ENCODE measurements at places on chromosomes 3 and 15.

DNA sequence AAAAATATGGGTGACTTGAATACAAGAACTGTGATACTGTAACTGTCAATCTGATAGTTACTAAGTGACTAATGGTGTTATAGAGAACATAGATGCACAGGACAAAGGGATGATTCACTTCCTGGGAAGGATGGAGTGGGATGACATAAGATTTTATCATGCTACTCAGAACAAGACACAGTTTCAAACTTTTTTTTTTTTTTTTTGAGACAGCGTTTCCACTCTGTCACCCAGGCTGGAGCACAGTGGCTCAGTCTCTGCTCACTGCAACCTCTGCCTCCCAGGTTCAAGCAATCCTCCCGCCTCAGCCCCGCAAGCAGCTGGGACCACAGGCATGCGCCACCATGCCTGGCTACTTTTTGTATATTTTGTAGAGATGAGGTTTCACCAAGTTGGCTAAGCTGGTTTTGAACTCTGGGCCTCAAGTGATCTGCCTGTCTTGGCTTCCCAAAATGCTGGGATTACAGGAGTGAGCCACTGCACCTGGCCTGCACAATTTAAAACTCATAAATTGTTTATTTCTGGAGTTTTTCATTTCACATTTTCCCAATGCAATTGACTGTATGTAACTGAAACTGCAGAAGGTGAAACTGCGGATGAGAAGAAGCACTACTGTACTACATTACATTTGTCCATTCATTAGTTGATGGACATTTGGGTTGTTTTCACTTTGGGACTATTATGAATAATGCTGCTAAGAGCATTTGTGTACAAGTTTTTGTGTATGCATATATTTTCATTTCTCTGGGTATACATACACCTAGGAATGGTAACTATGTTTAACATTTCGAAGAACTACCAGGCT, 40.6 kb downstream of the ADIPOQ start:
- DNase-seq = peak; percentile 80

DNA sequence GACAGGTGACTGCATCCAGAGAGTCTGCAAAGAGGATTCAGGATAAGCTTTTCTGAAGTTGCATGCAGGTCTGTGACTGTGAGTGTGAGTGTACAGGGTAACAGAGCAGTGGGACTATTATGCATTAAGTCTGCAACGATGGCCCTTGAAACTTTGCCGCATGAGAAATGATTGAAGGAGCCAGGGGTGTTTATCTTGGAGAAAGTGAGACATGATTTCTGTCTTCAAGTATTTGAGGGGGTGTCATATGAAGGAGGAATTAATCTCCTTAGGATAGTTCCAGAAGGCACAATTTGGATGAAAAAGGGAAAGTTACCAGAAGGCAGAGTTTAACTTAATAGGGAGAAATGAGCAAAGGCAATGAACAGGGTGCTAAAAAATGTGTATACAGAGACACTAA, 119.6 kb downstream of the ARNT2 start:
- DNase-seq = no peak

DNA sequence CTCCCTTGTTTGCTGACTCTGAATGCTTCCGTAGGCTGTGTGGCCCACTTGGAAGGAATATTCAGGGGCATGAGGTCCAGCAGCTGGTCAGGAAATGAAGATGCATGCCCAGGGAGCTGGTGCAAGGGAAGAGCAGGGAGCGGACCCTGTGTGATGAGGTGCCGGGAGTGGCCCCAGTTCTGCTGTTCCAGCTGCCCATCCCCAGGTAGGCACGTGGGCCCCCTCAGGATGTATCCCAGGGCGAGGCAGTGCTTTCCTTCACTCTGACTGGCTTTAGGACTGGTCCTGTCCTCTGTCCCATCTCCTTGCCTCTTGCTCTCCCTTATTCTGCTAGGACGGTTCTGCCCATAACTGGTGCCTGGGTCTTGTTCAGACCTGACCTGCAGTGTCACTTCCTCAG, 1.1 kb upstream of the FAM3D start:
- no peak for DNase-seq

DNA sequence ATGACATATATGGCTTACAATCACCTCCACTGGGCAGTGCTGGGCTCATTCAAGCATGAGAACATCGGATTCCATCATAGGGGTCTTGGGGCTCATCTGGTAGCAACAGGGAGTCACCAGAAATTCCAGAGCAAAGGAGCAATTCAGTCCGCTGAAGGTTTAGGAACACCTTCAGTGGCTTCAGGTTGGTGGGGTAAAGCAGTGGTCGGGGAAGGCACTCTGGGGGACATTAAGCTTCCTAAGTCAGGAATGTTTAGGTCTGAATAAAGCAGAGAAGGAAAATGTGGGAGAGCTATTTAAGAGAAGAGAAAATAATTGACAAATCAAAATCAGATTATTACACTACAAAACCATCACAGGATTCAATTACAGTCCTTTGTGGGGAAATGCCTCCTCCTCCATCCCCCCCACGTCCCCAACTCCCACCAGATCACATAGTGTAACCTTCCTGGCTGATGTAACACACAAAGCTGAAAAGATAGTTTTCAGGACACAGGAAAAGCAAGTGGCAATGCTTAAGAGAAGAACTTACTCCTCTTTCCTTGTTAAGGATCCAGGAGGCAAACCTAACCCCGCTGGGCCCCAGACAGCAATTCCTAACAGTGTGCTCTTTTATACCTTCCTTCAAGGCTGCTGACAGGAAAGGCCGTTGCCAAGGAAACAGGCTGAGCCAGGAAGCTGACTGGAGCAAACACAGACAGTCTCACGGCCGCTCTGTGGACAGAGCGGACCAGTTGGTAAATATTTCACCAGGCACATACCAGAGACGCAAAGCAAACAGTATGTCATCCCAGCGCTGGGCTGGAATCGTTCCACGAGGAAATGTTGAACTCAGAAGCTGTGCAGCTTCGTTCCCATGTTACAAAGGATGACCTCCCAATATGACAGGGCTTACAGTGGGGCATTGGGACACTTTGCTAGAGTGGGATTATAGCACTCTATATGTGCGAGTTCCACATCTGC, 57.5 kb upstream of the LMCD1 start:
- DNase-seq = peak; percentile 98

- DNase-seq = no peak
Observed at GRCh38 chr3:126061301-126062032, 22.5 kb downstream of the SLC41A3 start.

GRCh38 chr3:81580355-81580754, 181.1 kb downstream of the GBE1 start:
- no peak for DNase-seq

DNA sequence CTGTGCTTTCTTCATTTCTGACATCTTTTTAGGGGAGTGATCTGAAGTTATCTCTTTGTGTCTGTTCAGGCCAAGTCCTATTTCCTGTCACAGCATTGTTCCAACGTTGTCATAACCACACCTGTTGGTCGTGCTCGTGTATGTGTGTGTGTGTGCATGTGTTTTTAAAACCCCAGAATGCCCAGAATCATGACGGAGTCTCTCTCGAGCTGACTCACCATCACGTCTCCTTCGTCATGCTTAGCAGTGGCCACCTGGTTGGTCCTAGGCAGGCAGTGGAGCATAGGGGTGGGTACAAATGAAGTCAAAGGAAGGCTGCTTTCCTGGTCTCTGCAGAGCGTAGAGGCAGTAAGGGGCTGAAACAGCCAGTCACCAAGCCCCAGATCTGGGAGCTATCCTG, 126.8 kb upstream of the ABHD17C start:
- DNase-seq = peak; percentile 18

DNA sequence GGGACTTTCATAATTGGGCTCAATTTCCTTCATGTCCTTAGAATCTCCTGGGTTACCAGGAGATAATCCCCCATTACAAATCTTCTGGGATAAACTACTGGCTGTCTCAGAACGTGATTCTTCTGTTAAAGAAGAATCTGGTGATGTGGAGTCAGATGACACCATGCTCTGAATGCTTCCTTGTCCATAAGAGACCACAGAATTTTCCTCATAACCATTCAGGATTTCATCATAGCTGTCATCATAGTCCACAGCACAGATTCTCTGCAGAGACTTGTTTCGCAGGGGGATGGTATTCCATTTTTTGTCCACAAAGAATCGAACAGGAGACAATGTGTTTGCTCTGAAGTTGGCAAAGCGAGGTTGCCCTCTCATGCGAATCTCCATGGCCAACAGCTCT, 109.8 kb upstream of the TSPAN3 start:
- DNase-seq = peak; percentile 68

DNA sequence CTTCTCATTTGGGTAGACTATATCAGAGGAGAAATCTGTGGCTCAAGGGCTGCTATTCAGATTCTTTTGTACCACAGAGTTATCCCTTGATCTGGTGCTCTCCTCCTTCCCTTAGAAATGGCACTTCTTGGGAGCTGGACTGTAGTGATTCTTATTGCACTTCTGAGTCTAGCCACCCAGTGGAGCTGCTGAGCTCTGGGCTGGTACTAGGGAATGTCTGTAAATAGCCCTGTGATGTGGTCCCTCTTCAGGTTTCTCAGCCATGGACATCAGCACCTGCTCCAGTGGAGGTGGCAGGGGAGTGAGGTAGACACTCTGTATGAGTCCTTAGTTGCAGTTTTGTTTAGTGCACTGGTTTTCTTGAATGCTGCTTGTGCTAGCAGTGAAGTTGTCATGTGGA, 1292.6 kb downstream of the SI start:
- no peak for DNase-seq

DNA sequence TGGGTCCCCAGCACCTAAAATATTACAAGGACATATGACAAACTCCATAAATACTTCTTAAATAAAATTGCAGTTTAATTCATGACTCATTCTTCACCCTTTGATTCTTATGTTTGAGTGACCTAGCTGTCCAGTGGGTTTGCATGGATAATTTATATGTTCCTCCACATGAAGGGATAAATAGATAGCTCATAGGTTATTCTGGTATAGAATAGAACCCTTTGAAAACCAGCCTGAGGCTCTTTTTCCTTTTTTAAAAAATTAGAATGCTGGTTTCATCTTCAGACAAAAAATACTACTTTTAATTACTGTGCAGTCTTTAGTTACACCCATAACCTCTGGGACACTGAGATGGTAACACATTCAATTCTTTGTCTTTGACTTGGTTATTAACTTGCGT, 97.1 kb upstream of the SAMMSON start:
- no peak for DNase-seq

- DNase-seq = no peak
Observed at GRCh38 chr3:85495602-85496001, 536.8 kb downstream of the CADM2 start.

GRCh38 chr3:142318331-142318730, 92.9 kb upstream of the GK5 start:
- DNase-seq = no peak

DNA sequence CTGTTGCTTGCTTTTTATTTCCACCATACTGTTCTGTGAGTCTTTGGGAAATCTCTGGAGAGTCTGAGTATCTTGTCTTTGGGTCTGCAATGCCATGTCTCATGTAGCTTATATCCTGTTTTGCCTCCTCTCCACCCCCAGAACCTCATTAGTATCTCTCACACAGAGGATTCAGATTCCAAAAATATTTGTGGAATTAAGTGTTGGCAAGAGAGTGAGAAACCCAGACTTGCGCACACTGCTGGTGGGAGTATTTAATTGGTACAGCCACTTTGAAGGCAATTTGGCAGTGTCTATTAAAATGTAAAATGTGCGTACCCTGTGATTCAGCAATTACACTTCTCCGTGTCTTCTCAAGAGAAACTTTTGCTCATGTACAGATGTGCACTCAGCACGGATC, 68.6 kb downstream of the ZNF621 start:
- no peak for DNase-seq

- DNase-seq = no peak
Observed at GRCh38 chr3:159679900-159680299, 308.7 kb upstream of the IL12A start.

DNA sequence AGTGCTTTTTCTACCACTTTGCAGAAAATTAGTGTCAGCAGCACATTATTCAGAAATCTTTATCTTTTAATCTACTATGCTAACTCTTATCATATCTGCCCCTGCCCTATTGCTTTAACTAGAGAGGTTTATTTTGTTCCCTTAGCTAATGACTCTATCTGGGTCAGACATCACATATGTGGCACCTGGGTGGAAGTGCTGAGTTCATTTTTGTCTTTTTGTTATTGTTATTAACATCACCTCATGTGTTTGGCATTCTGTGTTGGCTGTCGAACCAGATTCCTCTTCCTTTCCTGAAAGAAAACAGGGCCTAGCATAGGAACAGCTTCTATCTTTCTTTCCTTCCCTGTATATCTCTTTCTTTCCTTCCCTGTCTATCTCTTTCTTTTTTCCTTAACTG, 100.7 kb downstream of the RBMS3 start:
- no peak for DNase-seq

DNA sequence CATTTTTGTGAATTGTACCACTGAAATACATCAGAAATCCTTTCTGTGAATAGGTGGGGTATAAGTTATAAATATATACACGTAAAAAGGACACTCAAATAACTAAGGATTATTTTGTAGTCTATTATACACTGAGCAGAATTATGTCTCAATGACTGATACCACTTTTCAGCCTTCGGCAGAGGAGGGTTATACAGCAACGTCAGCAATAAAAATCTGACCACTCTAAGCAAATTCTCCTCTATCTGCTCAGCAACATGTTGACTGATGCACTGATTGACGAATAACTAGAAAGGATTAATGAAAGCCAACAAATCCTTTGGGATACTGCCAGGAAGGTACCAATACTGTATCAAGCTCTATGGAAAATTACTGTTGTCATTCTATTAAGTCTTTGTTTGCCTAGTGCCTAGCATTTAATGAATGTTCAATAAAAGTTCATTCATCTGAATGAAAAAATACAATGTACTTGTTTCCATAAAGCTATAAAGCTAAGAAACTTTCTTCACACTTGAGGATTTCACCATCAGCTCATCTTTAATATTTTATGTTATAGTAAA, 5.2 kb downstream of the ARPP19 start:
- DNase-seq = no peak

GRCh38 chr3:111103807-111104206, 32.2 kb downstream of the NECTIN3 start:
- DNase-seq = peak; percentile 47

- no peak for DNase-seq
Observed at GRCh38 chr3:157128771-157129681, 30.9 kb downstream of the CCNL1 start.
